NCI-H187 (cell line): ENCODE measurements at places on chromosomes 2 and 18.

DNA sequence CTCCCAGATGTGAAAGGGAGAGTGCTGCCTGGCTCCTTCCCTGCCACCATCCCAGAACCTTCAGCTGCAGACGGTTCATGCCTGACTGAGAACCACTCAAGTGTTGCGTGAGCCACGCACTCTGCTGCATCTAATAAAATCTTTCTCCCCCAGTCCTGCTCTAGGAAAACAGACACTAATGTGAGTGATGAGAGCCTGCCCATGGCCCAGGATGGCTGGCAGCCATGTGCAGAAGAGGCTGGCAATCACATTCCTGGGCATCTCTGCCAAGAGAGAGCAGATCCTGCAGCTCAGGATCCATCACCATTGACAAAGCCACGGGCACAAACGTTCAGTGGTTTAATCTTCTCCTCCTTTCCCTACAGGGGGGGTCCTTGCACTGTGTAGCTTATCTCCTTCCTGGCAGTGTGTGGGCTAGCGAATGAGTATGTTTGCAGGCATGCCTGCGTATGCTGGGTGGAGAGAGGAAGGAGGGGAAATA lies 477.5 kb downstream of the SLC4A3 start:
- DNase-seq, result peak; percentile 14

- no peak for DNase-seq
Observed at GRCh38 chr2:188598551-188598950, 306.9 kb downstream of the GULP1 start.

DNA sequence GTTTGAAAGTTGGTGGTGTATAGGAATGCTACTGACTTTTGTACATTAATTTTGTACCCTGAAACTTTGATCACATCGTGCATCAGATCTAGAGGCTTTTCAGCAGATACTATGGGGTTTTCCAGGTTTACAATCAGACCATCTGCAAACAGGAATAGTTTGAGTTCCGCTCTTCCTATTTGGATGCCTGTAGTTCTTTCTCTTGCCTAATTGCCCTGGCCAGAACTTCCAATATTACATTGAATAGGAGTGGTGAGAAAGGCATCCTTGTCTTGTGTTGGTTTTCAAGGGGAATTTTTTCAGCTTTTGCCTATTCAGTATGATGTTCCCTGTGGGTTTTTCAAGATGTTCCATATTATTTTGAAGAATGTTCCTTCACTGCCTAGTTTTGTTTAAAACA lies 633.5 kb downstream of the KCNJ3 start:
- DNase-seq, result no peak

GRCh38 chr2:128372621-128373341 lies 54.1 kb upstream of the HS6ST1 start:
- no peak for DNase-seq

GRCh38 chr18:79372461-79372860 lies 23.3 kb upstream of the NFATC1 start:
- no peak for DNase-seq

GRCh38 chr2:60875520-60875919 lies 5.9 kb upstream of the REL start:
- no peak for DNase-seq

DNA sequence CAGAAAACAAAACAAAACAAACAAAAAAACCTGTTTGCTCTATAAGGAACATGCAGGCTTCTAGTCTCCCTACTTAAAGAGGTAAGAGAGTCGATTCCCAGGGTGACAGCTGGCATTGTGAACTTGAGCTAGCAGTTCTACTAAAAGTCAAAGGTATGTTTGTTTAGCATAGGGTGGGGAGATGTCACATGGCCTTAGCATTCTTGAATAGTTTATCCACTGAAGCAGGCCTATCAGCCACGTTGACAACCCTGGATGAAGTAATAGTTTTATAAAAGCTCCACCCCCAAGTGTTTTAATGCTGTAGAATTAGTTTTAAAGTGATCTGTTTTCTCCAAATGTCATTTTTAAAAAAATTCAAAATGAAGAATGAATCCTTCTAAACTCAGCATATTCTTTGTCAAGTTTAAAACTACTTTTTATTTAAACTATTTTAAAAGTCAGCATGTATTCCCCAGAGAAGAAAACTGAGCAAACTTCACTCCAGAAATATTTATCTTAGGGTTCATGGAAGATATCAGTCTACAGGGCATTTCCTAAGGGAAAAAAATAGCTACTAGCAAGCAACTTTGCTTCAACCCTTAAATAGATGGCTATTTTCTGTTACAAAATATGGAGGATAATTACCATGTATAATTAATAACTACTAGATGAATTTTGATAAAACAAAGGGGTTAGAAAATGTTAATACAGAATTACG lies 1.7 kb downstream of the MYOM1 start:
- no peak for DNase-seq

DNA sequence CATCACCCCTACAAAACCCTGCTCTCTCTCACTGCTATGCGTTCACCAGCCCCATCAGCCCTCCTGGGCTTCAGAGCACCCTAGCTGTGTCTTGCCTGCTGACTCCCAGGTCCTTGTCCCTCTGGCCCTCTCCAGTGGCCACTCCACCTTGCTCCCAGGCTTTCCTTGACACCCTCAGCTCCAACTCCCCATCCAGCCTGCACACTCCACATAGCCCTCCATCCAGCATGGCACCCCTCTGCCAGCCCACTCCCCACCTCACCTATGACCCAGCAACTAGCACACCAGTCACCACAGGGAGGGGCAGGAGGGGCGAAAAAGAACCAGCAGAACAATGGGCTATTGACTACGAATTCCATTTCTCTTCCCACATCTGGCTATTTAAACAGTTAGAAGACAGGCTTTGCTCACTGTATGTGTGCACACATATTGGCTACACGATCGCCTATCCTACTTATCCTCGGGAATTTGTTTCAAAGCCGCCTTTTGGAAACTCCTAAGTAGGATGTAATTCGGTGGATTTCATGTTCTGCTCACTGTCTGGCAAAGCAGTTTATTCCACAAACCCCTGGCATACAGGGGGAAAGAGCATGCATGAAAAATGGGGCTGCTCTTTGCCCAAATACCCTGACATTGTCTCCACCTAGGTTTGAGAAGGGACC lies 195.3 kb downstream of the SMAD2 start:
- DNase-seq, result no peak

DNA sequence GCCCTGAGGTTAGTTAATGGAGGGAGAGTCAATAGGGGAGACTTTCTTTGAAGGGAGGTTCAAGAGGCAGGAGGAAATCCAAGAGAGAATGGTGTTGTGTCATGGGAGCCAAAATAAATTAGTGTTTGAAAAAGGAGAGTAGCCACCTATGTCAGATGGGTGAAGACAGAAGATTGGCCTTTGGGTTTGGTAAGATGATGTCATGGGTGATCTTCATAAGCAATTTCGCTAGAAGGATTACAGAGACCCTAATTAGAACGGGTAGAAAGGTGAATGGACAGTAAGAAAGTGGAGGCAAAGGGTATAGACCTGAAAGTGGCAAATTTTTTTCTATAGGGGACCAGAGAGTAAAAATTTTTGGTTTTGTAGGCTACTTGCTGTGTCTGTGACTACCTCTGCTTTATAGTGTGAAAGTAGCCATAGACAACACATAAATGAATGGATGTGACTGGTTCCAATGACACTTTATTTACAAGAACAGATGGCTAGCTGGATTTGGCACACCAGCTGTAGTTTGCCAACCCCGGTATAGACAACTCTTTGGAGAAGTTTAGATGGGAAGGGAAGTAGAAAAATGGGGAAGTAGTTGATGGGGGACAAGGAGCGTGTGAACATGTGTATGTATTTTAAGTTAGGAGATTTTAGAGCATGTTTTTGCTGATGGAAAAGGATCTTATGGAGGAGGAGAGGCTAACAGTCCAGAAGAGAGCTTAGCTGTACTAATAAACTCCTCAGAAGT lies 9.3 kb downstream of the STAMBP start:
- no peak for DNase-seq
